Aorta (tissue), 5 donors: ENCODE measurements at places on chromosomes 6 and 20.

DNA sequence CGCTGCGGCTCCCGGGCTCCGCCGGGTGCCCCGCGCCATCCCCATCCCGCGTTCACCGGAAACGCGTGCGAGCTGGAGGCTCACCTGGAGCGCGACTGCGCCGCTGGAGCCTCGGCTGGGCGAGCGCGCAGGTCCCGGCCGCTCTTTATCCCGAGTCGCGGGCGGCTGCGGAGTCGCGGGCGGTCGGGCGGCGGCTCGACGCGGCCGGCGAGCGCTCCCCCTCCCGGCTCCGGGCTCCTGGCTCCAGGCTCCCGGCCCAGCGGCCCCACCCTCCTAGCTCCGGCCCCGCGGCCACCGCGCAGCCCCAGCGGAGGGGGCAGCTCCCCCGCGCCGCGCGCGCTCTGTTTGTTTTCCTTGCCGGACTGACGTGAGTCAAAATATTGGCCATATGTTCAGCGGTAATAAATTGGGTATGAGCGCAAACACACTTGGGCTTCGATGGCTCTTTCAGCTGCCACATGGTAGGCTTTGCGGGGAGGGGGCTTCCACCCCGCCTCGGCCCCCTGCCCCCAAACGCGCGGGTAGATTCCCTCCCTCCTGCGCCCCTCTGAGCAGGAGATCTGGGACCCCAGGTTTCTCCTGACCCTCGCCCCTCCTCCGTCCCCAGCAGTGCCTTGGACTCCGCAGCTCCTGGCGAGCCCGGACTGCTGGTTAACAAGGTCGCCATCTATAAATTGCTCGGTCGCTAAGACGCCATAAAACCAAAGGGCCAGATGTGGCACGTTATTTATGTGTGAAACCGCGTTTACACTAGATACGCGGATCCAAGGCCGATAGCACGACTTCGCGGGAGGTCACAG is 8.8 kb upstream of the NKX2-2 start:
- no peak overlapping the region for H3K27ac ChIP-seq
- H3K4me3 ChIP-seq = no peak overlapping the region
- H3K27me3 ChIP-seq = no peaks in the 10 kb centered on the region
- no peaks in the 10 kb centered on the region for H3K36me3 ChIP-seq
- no peak for DNase-seq
- no peaks in the 10 kb centered on the region for H3K4me1 ChIP-seq

DNA sequence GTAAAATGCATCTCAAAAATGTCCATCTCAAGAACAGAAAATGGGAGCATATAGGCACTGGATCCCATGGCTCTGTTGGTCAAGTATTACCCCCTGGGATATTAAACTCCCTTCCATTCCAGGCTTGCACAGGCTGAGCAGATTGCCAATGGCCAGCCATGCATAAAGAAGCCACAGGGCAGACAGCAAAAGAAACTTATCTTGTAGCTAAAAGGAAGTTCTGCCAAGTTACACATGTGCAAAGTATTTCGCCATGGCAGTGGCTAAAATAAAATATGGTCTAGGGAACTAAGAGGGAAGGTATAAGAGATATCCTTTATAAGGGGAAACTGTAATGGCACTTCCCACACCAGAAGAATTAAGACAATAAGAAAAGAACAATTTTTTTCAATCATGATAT is 415.6 kb upstream of the BTBD3 start:
- no peak for DNase-seq
- no peak overlapping the region for H3K27ac ChIP-seq
- H3K4me3 ChIP-seq = peak overlapping the region; percentile 14
- H3K4me1 ChIP-seq = no peaks in the 10 kb centered on the region

DNA sequence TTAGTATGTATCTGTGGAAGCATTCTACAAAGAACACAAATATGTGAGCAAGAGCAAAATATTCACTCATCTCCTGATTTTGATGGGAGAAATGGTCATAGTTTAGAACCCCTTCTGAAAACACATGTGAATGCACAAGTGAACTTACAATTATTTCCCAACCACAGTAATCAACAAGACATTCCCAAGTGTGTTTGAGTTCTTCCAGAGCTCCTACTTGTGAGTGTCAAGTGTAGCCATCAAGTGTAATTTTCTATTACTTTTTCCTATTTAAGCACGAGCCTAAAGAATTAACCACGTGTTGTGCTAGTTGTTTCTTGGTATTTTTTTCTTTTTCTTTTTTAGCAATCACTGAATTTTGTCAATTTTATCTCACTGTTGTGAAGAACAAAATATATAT is 402.3 kb downstream of the NKAIN2 start:
- H3K4me1 ChIP-seq = no peaks in the 10 kb centered on the region
- no peak overlapping the region for H3K4me3 ChIP-seq
- DNase-seq = no peak
- H3K36me3 ChIP-seq = no peaks in the 10 kb centered on the region

- DNase-seq = no peak
- H3K4me3 ChIP-seq = no peak overlapping the region
- no peaks in the 10 kb centered on the region for H3K36me3 ChIP-seq
- no peaks in the 10 kb centered on the region for H3K27me3 ChIP-seq
These were observed 83.7 kb upstream of the ZNF322 start for GRCh38 chr6:26743157-26743821.

DNA sequence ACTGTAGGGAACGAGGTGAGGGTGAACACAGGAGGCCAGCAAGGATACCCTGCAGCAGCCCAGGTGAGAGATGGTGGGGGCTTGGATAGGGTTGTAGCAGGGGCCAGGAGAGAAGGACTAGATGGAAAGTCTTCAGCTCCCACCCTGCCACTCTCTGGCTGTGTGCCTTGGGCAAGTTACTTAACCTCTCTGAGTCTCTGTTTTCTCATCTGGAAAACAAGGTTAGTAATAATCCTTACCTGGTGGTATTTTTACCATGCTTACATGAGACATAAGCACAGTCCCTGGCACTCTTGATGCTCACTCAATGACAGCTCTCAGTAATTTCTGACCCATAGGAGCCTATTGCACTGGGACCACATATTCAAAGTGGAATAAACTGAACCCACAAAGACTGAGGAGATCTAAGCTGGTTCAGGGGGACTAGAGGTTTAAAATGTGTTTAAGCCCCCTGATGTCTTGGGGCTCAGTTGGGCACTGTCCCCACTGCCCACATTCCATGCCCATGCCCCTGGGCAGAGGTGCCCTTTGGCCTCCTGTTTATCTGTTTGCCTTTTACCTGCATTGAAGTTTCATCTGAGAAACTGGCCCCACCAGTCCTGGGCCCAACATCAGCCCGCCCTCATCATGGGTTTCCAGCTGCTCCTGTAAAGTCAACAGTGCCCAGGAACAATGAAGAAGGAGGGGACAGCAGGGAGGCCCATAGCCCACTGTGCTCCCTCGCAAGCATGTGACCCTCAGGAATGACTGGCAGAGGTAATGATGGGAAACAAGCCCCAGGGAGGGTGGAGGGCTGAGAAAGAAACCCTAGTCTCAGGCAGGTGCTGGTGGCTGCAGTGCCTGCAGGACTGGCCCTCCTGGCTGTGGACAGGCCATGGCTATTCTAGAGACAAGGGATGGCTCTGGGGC is 104.0 kb downstream of the VEGFA start:
- no peak for DNase-seq
- no peak overlapping the region for H3K27ac ChIP-seq
- no peak overlapping the region for H3K4me3 ChIP-seq
- H3K4me1 ChIP-seq = no peaks in the 10 kb centered on the region
- no peaks in the 10 kb centered on the region for H3K27me3 ChIP-seq

DNA sequence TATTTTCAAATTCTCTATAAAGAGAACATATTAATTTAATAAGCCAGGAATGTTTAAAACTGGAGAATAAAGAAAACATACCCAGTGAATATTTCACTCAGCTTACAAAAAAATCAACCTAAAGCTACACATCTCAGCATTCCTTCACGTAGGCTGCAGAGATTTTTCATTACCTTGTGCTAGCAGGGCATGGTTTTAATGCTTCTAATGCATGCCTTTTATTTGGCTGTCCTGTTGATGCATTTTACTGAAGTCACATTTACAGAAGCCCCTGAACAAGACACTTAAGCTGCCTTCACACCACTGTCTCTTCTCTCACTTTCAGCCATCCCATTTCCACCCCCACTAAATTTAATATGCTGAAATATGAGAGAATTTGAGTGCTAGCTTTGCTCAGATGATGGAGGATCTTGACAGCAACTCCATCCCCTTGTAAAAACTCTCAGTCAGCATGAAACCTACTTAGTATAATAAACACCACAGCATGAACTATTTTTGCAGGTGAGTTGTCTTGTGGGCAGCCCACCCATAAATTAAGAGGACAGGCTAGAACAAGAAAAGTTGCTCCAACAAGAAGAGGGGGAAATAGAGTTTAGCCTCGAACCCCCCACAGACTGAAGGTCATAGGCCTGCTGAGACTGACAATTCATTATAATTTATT is 159.4 kb downstream of the SIM1 start:
- H3K27ac ChIP-seq = no peak overlapping the region
- no peaks in the 10 kb centered on the region for H3K36me3 ChIP-seq
- no peak for DNase-seq
- no peaks in the 10 kb centered on the region for H3K27me3 ChIP-seq
- H3K4me1 ChIP-seq = no peaks in the 10 kb centered on the region

GRCh38 chr6:28657381-28657768 is 131.7 kb downstream of the GPX5 start:
- H3K4me1 ChIP-seq = no peaks in the 10 kb centered on the region
- no peak for DNase-seq
- peak overlapping the region; percentile 48 for H3K4me3 ChIP-seq
- H3K27me3 ChIP-seq = no peaks in the 10 kb centered on the region

GRCh38 chr20:1538655-1539054 is 18.9 kb downstream of the SIRPD start:
- H3K27ac ChIP-seq = no peak overlapping the region
- no peaks in the 10 kb centered on the region for H3K27me3 ChIP-seq
- DNase-seq = no peak
